ENCODE measurements at places on chromosomes 7 and 10.
A peak's percentile ranks its signal among the peaks of the same experiment; 100 is the strongest.

GRCh38 chr7:108480311-108480710 lies 24.1 kb upstream of the NRCAM start:
- no peak for DNase-seq

- no peak for DNase-seq
Measured at GRCh38 chr7:38858259-38858884, 50.6 kb downstream of the VPS41 start.

GRCh38 chr7:78377532-78377931 lies 579.0 kb downstream of the PHTF2 start:
- no peak for DNase-seq

- no peak for DNase-seq
Measured at GRCh38 chr7:90788052-90788451, 191.9 kb downstream of the CDK14 start.

GRCh38 chr10:91550021-91550420 lies 82.8 kb downstream of the PPP1R3C start:
- DNase-seq, result no peak

- DNase-seq, result no peak
Measured at GRCh38 chr7:30837581-30837980, 66.4 kb downstream of the MINDY4 start.

GRCh38 chr7:156608173-156608478 lies 32.4 kb upstream of the RNF32 start:
- no peak for DNase-seq

DNA sequence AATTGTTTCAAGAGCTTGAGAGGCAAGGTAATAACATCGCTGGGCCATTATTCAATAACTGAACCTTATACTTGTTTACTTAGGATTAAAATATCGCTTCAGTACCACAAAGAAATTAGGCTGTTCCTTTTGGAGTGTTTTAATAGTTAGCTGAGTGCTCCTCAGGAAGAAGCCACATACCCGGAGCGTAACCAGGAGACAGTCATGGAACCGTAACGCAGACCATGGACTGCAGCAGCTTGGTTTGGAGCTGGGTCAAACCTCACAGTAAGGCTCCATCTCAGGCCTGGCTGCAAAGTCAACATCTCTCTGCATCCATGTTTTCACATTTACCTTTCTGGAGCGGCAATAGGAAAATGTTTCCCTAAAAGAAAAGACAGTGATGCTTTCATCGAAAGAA lies 599.0 kb downstream of the TNS3 start:
- peak; percentile 7 for DNase-seq

DNA sequence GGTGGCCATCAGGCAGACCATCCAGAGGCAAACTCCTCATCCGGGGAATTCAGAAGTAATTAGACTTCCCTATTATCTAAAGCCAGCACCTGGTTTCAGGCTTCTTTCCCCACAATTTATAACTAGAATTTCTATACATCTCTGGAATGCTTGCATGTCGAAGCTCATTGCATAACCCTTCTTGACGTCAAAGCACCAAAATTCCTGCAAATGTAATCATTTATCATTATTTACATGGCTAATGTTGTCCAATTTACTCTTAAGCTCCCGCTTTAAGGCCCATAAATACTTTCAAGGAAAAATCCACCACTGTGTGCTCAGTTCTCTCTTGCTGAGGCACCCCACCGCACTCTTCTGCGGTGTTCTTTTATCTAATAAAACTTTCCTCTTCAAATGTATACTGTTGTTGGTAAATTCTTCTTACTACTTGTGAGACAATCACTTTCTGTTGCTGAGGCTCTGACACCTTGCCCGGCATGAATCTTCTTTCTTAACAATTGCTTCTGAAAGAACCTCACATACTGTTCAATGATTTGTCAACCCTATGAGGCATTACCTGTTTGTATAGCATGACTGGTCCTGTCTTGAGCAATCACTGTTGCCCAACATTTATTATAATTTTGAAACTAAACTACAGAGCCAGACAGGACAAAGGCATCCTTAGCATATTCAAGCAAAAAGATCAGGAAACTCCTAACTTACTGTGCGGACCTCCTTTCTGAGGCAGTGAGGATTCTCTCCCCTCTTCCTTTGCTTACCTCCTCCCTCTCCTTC lies 17.4 kb upstream of the GPR141 start:
- no peak for DNase-seq

DNA sequence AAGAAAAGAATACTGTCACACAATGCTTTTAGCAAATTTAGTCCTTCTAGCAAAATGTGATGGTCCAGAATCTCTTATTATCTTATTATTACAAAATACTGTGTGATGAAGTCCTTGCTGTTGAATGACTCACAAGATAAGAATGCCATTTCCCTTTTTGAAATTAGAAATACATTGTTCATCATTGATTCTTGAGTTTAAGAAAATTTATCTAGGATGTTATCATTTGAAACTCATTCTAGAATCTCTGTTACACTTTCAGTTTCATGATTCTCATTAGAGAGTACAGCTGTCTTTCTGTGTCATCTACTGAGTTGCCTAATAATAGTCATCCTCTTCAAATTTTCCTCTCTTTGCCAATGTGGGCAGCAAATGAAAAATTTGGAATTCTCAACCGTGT lies 9.6 kb downstream of the ZKSCAN5 start:
- no peak for DNase-seq

- no peak for DNase-seq
Measured at GRCh38 chr7:63953181-63953580, 45.5 kb upstream of the ZNF722 start.

GRCh38 chr7:130374507-130374906 lies 5.8 kb upstream of the CPA1 start:
- no peak for DNase-seq

- peak; percentile 52 for DNase-seq
Measured at GRCh38 chr10:99172128-99172738, 63.4 kb downstream of the HPSE2 start.

DNA sequence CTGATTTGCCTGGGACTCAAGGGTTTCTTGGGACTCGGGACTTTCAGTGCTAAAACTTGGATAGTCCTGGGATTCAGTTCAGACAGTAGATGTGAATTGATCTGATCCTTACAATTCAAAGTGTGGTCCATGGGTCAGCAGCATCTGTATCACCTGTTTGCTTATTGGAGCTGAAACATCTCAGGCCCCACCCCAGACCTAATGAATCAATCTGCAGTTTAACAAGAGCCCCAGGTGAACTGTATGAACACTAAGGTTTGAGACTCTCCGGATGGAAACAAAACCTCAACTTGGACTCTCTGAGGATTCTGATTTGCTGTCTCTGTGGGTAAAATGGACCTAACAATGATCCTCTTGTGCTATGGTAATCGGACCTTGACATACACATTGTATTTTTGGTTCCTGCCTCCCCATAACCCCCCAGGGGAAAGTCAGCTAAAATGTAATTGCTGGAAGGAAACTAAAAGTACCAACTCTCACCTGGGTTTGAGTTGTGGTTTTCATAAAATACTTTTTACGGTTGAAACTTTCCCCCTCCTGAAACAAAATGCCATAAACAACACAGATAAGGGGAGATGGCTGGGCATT lies 11.7 kb downstream of the CYP26A1 start:
- no peak for DNase-seq

DNA sequence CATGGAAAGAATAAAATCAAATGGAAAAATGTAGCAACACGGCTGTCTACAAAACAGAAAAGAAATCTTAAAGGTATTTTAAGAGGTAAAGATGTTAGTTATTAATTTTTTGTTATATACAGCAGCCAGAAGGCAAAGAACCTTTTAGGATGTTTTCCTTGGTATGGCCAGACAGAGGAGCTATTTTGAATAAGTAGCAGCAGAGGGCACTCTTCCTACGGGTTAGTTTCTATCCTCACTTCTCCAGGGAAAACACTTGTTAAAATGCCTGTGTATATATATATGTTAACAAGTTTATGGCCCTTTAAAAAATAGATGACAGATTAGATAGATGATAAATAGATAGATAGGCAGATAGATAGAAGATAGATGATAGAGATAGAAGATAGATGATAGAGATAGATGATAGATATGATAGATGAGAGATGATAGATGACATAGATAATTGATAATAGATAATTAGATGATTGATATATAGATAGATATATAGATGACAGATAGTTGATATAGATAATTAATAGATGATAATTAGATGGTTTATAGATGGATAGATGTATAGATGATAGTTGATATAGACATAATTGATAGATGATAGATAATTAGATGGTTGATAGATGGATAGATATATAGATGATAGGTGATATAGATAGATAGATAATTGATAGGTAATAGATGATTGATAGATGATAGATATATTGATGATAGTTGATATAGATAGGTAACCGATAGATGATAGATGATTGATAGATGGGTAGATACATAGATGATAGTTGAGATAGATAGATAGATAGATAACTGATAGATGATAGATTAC lies 57.8 kb upstream of the WIPF3 start:
- DNase-seq, result no peak

GRCh38 chr7:14835384-14835783 lies 67.2 kb downstream of the DGKB start:
- DNase-seq, result no peak

GRCh38 chr7:115851291-115851690 lies 179.3 kb downstream of the TFEC start:
- no peak for DNase-seq

DNA sequence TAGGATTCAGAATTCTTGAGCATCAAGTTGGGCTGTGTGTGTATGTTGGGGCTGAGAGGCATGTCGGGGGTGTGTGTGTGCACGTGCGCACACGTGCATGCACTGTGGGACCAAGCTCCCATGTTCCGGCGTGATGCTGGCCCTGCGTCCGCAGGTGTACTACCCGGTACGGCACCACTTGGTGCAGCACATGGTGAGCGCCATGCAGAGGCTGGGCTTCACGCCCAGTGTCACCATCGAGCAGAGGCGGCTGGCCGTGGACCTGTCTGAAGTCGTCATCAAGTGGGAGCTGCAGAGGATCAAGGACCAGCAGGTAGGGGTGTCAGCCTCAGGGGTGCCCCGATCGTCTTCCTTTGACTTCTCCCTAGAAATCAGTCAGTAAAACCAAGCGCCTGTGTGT lies 77.7 kb downstream of the TRRAP start:
- no peak for DNase-seq

- DNase-seq, result no peak
Measured at GRCh38 chr7:27128034-27128433, 2.5 kb downstream of the HOXA4 start.

DNA sequence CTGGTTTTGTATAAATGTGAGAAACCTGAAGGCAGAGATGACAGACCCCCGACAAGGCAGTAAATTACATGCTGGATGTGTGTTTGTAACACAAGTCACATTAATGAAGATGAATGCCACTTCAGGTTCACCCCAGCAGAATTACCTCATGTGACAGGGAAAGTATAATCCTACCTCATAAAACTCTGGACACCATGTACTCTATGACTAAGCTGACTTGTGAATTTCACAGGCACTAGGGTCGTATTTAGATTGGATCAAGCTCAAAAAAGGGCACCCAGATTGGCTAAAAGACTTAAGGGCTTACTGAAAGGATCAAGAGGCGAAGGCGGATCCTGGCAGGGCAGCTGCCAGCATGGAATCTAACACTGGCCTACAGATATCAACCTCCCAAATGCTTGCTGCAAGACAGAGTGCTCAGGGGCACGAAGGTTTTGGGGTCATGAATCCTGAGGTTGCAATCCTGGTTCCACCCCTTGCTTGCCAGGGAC lies 161.4 kb downstream of the PIP4K2A start:
- DNase-seq, result no peak

DNA sequence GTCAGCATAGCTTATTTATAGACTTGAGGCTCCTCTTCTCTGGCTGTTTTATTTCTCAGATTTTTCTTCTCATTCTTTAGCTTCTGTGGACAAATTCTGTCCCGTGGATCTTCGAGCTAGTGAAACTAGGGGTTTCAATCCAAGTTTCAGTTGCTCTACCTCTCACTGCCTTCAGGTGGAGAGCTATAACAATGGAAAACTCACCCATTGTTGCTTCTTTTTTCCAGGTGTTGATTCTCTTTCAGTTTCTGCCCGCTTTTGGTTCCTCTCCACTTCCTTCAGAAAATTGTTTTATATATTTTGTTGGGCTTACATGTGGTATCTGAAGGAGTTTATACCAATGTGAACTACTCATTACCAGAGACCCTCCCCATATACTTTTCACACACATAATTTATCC lies 266.1 kb downstream of the TCF7L2 start:
- DNase-seq, result no peak

DNA sequence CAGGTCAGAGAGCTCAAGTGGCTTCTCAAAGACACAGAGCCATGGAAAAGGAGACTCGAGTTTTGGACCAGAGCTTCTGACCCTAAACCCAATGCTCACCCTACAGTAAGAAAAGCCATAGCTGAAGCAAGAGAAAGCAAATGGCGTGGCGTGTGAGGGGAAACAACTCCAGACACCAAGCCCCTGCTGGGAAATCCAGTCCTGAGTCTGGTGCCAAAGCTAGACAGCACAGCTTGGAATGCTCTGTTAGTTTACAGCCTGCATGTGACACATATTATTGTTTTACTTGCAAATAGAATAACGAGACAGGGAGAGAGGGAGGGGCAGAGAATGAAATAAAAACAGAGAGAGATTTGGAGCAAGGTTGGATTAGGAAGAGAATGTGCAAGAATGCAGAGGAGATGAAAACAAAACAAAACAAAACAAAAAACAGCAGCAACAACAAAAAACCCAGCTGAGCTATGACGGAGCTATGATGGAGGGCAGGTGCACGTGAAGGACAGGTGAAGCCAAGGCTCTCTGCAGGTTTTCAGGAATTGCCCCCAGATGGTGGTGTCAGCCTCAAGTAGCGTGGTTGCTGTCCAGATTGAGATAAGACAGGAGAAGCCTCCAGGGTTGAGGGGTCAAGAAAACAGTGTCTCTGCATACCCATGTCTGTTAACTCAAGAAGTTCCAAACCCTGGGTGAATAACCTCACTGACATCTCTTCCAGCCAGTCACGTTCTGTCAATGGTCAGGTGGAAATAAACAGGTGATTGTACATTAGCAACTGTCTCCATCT lies 69.7 kb upstream of the LRRC18 start:
- DNase-seq, result no peak

- DNase-seq, result no peak
Measured at GRCh38 chr7:55641273-55641691, 69.0 kb upstream of the VOPP1 start.

DNA sequence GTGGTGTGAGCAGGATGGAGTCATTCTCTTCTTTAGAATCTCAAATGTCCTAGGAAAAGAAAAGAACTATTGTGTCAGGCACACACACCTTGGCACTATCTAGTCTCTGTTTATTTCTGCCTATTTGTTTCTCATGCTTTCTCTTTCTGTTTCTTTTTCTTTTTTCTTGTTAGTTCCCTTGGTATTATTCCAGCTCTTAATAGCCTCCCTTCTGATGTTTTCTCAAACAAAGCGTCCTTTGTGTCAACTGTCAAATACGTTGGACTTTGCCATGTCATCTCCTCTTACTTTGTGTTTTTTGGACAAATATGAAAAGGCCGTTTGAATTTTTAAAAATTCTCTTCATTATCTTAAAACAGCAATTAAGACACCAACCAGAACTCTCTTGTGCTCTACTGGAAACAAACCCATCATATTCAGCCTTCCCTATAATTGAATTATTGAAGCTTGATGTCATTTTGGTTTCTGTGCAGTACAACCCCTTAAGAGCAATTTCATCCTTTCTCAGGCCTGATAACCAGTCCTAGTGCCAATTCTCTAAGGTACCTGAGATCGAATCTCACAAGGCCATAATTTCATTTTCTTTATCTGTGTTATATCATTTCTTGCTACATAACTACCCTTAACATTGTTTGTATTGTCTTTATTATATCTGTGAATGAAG lies 497.8 kb upstream of the NRP1 start:
- no peak for DNase-seq
